ENCODE measurements at places on chromosomes 3 and 15.

DNA sequence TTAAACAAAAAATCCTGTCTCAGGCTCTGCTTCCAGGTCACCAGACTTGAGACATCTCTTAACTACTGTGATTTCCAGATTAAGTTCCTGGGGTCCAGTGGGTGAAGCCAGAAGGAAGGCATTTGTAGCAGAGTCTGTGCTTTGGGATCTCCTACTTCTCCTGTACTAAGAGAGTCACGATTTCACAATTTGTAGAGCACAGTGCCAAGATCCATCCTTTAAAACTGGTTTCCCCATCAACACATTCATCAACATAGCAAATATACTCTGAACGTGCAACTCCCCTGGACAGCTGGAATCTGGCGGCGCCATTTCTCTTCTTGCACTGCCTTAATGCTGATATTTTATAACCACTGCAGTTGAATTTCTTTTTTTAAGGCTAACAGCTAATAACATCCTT is 33.2 kb downstream of the CDCP1 start:
- DNase-seq, result no peak

DNA sequence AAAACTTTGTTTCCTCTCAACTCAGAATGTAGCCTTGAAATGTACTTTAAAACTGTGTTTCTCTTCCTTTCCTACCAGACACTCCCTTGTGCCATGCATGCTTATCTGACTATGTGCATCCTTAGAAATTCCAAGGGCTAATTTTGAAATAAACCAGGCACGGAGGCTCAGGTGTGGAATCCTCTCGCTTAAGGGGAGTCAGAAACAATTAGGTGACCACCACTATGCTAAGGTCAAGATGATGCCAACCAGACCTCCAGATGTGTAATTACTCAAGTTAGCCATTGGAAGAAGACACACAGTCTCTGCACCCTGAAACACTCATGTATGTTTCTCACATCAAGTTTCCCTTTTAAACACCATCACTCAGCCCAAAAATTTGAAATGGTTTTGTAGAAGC is 572.1 kb downstream of the VGLL3 start:
- no peak for DNase-seq

GRCh38 chr3:12905316-12906071 is 64.1 kb upstream of the RPL32 start:
- no peak for DNase-seq

DNA sequence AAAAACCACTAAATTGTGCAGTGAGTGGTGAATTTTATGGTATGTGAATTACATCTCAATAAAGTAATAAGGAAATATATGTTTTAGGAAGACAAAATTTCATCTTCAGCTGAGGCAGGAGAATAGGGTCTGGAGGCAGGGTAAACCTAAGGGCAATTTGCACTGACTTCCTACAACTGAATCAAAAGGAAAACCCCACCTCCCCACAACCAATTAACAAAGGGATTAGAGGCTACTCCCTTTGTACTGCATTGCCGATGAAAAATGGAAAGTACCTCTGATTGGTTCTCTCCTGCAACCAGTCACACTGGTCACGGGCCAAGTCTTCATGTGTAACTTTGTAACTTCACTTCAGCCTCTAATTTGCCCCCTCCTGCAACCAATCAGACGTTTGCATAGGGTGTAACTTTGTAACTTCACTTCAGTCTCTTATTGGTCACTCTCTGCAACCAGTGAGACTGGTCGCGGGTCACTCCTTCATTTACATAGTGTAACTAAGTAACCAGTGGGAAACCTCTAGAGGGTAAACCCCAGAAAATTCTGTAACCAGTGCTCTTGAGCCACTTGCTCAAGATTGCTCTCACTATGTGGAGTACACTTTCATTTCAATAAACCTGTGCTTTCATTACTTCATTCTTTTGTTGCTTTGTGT is 244.5 kb downstream of the CNTN4 start:
- DNase-seq, result no peak

DNA sequence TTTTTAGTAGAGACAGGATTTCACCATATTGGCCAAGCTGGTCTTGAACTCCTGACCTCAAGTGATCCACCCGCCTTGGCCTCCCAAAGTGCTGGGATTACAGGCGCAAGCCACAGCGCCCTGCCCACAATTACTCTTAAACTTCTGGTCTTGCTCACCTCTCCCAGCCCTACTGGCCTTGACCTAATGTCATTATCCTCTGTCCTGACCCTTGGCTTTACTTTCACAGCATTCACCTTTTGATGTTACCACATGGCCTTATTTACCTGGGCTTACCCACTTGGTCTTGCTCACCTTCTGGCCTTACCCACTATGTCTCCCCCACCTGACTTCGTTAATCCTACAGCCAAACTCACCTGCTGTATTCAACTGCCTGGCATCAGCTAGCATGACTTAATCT is 105.9 kb downstream of the IL12A start:
- no peak for DNase-seq

DNA sequence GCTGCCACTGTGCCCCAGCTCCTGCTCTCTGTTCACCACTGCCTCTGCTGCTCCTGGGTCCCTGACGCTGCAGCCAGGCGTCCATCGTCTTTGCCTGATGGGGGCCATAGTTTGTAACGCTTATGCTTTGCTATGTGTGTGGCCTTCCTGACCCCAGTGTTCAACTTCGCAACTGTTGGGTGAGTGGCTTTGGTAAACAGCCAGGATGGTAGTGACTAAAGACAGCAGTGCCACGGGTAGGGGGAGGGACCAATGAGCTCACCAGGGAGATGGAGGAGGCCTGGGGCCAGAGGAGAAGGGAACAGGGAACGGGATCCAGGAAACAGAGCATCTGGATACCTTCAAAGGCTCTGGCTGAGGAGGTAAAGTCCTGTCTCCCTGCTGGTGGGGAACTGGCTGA is 75.9 kb upstream of the ALDH1L1 start:
- DNase-seq, result no peak

DNA sequence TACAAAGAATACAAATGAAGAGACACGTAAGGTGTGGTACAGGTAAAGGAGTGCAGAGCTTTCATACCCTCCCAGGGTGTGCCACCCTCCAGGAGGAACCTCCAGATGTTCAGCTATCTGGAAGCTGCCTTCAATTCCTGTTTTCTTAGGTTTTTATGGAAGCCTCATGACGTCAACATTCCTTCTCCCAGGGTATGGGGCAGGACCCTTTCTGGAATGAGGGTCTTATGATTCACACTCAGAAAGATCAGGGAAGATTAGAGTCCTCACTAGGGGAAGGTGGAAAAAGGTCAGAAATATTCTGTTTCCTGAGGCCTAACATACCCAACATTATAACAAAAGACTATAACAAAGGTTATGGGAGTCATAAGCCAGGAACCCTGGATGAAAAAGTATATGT is 99.8 kb upstream of the PLCL2 start:
- DNase-seq, result no peak

GRCh38 chr3:179324270-179324754 is 1.5 kb downstream of the ZNF639 start:
- peak; percentile 61 for DNase-seq

GRCh38 chr15:71261909-71262308 is 146.6 kb downstream of the THSD4 start:
- no peak for DNase-seq

All from RPMI8226 (cell line).